Activated CD4-positive, alpha-beta memory T cell treated with anti-CD3 and anti-CD28 coated beads for 36 hours (primary cell): ENCODE measurements at places on chromosomes 6 and 20.

DNA sequence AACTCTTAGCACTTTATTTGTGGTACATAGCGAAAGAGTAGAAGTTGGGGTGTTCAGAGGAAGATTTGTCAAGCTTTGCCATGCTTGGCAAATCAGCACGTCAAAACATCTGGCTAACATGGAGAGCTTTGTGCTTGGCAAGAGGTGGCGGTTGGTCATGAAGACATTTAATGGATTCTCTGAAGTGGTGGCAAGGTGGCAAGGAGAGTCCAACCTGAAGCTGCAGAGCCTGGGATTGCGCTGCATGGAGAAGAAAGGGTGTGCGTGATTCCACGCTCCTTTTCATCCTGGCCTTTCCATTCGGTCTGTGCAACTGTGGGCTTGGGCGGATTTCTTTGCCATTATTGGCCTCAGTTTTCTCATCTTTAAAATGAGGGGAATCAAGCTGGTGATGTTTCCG, 3.1 kb downstream of the PYGB start:
- peaks cover 2% of the 10 kb centered on the region for H3K36me3 ChIP-seq
- no peak for DNase-seq
- H3K4me1 ChIP-seq = peaks cover 50% of the 10 kb centered on the region
- H3K4me3 ChIP-seq = no peak overlapping the region
- H3K27me3 ChIP-seq = no peaks in the 10 kb centered on the region

GRCh38 chr20:55437798-55438415, 567.4 kb downstream of the CBLN4 start:
- H3K4me3 ChIP-seq = no peak overlapping the region
- H3K4me1 ChIP-seq = no peaks in the 10 kb centered on the region
- no peak overlapping the region for H3K27ac ChIP-seq
- no peak for DNase-seq

DNA sequence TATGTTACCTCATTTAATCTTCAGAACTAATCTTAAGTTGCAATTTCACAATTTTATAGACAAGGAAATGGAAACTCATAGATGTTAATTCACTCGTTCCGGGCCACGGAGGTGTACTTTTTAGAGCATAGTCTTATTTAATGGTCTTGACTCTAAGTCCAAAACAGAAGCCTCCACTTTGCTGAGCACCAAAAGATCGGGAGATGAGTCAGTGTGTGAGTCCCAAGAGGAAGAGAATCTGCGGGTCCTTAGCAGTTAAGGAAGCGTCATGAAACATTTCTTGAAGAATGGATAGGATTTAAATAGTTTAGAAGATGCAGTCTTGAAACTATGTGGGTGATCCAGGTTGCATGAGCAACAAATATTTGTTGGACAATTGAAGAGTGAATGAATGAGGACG, 231.8 kb upstream of the QKI start:
- H3K4me3 ChIP-seq = no peak overlapping the region
- no peaks in the 10 kb centered on the region for H3K36me3 ChIP-seq
- H3K4me1 ChIP-seq = no peaks in the 10 kb centered on the region
- no peak overlapping the region for H3K27ac ChIP-seq
- no peak for DNase-seq
- H3K27me3 ChIP-seq = peaks cover 1% of the 10 kb centered on the region

- peaks cover 14% of the 10 kb centered on the region for H3K4me1 ChIP-seq
- no peaks in the 10 kb centered on the region for H3K36me3 ChIP-seq
- H3K27me3 ChIP-seq = no peaks in the 10 kb centered on the region
- no peak for DNase-seq
Measured at GRCh38 chr20:64210656-64211369, 44.7 kb upstream of the PCMTD2 start.

GRCh38 chr6:70599187-70599586, 32.5 kb downstream of the SDHAF4 start:
- H3K4me3 ChIP-seq = no peak overlapping the region
- H3K27ac ChIP-seq = no peak overlapping the region
- no peaks in the 10 kb centered on the region for H3K27me3 ChIP-seq
- no peaks in the 10 kb centered on the region for H3K4me1 ChIP-seq
- DNase-seq = peak; percentile 11

DNA sequence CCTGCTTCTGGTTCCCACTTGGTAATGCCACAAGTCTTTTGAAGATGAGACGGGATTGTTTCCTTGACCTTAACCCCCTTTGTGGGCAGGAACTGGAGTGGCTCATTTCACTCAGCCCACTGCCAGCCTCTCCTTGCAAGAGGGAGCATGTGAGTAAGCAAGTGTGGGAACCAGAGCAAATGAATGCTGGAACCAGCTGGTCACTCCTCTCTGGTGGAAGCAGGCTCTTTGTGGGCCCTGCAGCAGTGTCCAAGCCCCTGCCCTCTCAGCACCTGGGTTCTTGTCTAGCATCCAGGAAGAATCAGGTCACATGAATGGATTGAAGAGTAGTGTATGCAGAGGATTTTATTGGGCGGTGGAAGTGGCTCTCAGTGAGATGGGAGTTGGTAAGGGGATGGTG, 944.5 kb downstream of the QKI start:
- no peak overlapping the region for H3K4me3 ChIP-seq
- DNase-seq = no peak
- H3K4me1 ChIP-seq = no peaks in the 10 kb centered on the region

- no peak overlapping the region for H3K27ac ChIP-seq
- no peak overlapping the region for H3K4me3 ChIP-seq
- H3K36me3 ChIP-seq = no peaks in the 10 kb centered on the region
- no peak for DNase-seq
- H3K4me1 ChIP-seq = no peaks in the 10 kb centered on the region
- peaks cover 7% of the 10 kb centered on the region for H3K27me3 ChIP-seq
Measured at GRCh38 chr6:88296694-88297093, 130.5 kb upstream of the CNR1 start.

GRCh38 chr6:47810885-47811284, 29.1 kb downstream of the OPN5 start:
- no peaks in the 10 kb centered on the region for H3K36me3 ChIP-seq
- no peak for DNase-seq
- no peak overlapping the region for H3K27ac ChIP-seq
- peaks cover 11% of the 10 kb centered on the region for H3K27me3 ChIP-seq
- H3K4me3 ChIP-seq = no peak overlapping the region
